Activated CD8-positive, alpha-beta memory T cell treated with anti-CD3 and anti-CD28 coated beads for 36 hours (primary cell): ENCODE measurements at places on chromosomes 7 and 10. TPM values are rescaled to one million over a fixed set of nuclear protein-coding genes. Genes with fewer than 3 reads are reported as not detected.

Gene CAMK2B
- total RNA-seq: 0.17 TPM

Gene RARRES2
- total RNA-seq: not detected

Gene MUC3A
- total RNA-seq: 0.23 TPM

Gene SRRM3
- total RNA-seq: not detected

Gene LRRD1
- total RNA-seq: not detected

Gene AKR1D1
- not detected for total RNA-seq

Gene SORCS1
- not detected for total RNA-seq

Gene USP54
- 14.0 TPM for total RNA-seq

Gene GPC2
- 2.8 TPM for total RNA-seq

Gene IRF5
- 5.7 TPM for total RNA-seq

Gene CARD11
- 85.4 TPM for total RNA-seq

Gene TRPV6
- total RNA-seq: not detected

Gene CLDN4
- not detected for total RNA-seq

Gene KLF14
- total RNA-seq: not detected

Gene PIK3CG
- total RNA-seq: 26.9 TPM

Gene PTN
- total RNA-seq: not detected

Gene GDF2
- not detected for total RNA-seq

Gene MGAM2
- not detected for total RNA-seq

Gene EBF3
- total RNA-seq: not detected

Gene HMX2
- total RNA-seq: not detected

Gene CFAP69
- total RNA-seq: 0.48 TPM

Gene ZNF212
- total RNA-seq: 14.9 TPM

Gene HIBADH
- 22.0 TPM for total RNA-seq

Gene EPO
- total RNA-seq: not detected

Gene DENND2A
- not detected for total RNA-seq

Gene TMEM184A
- not detected for total RNA-seq

Gene RSPH10B
- total RNA-seq: 0.25 TPM

Gene VSIR
- 52.7 TPM for total RNA-seq

Gene BAMBI
- total RNA-seq: 1.6 TPM

Gene PPP2R2D
- 24.9 TPM for total RNA-seq

Gene LAMB1
- 0.04 TPM for total RNA-seq

Gene CPXM2
- not detected for total RNA-seq

Gene TACC2
- total RNA-seq: not detected

Gene SLC18A3
- not detected for total RNA-seq

Gene CALML3
- total RNA-seq: not detected

Gene FAM13C
- total RNA-seq: not detected

Gene KCNIP2
- total RNA-seq: 1.1 TPM

Gene PPP1R17
- not detected for total RNA-seq

Gene CABCOCO1
- total RNA-seq: not detected

Gene BTBD16
- total RNA-seq: not detected
